ENCODE measurements at places on chromosomes 4 and X. TPM values are rescaled to one million over a fixed set of nuclear protein-coding genes. Genes with fewer than 3 reads are reported as not detected.

- DNase-seq = no peak
These were observed 130.9 kb upstream of the TET2 start for GRCh38 chr4:105015750-105016149.

DNA sequence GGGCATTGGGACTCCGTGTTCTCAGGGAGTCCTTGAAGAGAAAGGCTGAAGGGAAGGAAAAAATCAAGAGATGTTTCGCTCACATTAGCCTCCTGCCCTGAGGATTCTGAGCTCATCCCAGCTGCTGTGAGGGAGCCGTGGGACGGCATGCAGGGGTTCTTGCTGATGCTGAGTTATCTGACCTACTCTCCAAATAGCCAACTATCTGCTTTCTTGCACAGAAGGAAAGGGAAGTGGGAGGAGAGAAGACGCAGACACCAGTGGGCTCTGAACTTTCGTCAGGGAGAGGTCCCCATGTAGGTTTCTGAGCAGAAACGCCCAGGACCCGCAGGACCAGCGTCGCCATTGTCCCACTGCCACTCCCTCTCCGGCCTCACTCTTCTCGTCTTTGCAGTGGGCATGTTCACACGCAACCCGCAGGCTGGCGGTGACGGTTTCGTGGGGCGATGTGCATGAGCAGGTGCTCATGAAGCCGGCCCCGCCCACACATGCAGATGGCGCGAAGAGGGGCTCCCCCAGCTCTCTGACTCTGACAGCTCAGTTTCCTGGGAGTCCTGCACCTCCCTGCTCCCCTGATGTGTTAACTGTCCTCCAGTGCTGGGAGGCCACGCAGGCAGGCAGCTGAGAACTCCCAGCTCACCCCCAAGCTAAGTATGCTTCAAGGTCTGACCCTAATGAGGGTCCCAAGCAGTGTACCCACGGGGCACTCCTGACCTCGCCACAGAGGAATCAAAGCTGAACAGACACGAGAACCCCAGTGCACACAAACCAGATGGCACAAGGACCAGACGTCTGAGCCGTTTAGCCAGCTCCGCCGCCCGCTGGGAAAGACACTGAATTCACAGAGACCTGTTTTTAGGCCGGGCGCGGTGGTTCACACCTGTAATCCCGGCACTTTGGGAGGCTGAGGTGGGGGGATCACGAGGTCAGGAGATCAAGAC lies 13.6 kb upstream of the ABLIM2 start:
- no peak for DNase-seq

- no peak for DNase-seq
These were observed 46.6 kb upstream of the MAMLD1 start for GRCh38 chrX:150316564-150316963.

DNA sequence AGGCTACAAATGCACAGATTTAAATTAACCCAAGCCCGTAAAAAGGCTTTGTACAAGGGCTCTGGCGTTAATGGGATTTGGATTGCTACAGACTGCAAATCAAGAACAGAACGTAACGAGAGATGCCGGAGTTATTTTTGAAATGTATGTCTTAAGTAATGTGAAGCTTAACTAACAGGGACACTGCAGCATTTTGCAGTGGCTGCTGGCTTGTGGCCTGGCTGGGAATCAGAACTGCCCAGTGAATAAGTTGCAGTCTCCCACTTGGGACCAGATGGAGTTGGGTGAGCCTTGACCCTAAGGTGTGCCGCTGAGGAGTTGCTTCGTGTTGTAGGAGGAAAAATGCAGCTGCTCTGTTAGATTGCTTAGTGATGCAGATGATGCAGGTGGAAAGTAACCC lies 318.4 kb downstream of the DHX15 start:
- no peak for DNase-seq

GRCh38 chr4:76991161-76991660 lies 41.7 kb downstream of the SEPTIN11 start:
- no peak for DNase-seq

GRCh38 chrX:69615342-69615741 lies 571 bp upstream of the EDA start:
- no peak for DNase-seq

DNA sequence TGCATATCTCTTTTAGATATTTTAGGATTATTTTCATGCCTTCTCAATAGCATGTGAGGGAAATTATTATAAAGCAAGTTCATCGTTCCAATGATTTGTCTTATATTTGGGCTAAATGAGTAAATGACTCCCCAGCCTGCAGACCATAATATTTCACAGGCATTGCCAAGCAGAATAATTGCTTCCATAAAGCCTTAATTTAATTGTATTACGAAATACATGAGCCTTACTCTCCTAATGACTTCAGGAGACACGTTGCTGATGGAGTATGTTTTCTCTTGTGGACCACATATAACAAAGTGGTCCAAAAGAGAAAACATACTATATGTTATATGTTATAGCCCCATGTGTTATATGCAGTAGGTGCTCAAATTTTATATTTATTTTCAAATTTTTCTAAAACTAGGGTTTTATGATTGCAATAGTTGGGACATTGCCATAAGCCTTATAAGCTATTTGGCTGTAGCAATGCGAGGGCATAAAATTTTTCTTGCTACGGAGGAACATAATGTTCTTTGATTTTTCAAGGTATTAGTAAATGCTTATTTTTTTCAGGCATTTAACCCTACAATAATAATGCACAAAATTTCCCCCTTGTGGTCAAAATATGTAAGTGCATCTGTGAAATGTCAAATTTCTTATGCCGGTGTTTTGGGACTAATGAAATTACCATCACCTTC lies 26.2 kb upstream of the TMPRSS11D start:
- DNase-seq = no peak

DNA sequence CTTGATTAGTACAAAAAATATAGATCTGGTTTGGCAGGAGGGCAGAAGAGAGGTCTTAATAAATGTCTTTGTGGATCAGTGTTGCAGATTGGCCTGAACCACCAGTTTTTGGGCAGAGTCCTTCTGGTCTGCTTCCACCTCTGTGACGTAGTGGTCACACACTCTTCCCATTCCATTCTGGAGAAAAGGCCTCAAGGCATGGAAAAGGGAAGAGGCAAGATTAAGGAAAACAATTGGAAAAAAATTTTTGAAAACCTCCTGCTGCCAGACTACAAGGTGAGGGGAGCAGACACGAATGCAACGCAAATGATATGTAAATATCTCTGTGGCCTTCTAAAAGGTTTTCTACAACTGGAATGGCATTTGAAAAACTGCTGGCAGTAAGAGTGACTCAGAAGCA lies 24.3 kb upstream of the FAM47C start:
- no peak for DNase-seq

GRCh38 chrX:77572322-77572721 lies 125.1 kb downstream of the FGF16 start:
- no peak for DNase-seq

DNA sequence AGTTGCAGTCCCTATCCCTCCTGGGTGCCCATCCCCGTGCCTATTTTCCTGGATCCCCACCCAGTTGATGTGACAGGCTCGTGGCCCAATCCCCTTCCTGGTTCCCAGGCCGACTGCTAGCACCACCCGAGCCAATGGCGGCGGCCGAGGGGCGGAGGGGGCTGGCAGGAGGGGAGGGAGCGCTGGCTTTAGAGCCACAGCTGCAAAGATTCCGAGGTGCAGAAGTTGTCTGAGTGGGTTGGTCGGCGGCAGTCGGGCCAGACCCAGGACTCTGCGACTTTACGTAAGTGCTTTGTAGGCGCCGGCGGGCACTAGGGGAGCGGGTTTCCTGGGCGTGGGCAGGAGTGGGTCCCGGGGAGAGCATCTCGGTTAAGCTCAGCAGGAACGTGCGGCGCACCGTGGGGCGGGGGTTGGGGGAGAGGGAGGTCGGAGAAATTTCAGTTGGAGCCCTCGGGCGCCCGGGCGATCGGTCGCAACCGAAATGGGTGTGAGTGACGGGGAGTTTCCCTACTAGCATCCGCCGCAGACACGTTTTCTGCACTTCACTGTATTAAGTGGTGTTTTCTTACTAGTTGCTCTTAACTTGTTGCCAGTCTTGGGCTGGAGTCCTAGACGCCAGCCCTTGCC lies at the start of gene PLS3:
PLS3 (plus strand) TSS at position 197 of the 627 bp plus-strand sequence. CDS start 49,077 bp downstream, outside the sequence.
- peak; percentile 90 for DNase-seq

DNA sequence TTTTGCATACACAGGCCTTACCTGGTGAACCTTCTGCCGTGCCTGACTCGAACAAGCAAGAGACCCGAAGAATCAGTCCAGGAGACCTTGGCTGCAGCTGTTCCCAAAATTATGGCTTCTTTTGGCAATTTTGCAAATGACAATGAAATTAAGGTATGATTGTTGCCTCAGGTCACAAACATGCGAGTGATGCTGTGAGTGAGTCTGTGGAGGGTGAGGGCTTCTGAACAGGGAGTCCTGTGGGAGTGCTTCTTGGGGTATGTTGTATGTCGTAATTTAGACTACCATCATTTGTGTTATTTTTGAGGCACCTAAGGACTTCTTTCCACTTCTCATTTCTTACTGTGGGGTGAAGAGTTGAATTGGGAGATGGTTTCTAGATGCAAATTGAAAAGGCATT lies 32.8 kb downstream of the HTT start:
- DNase-seq = no peak

GRCh38 chr4:182216005-182216404 lies 27.2 kb upstream of the TENM3 start:
- no peak for DNase-seq

DNA sequence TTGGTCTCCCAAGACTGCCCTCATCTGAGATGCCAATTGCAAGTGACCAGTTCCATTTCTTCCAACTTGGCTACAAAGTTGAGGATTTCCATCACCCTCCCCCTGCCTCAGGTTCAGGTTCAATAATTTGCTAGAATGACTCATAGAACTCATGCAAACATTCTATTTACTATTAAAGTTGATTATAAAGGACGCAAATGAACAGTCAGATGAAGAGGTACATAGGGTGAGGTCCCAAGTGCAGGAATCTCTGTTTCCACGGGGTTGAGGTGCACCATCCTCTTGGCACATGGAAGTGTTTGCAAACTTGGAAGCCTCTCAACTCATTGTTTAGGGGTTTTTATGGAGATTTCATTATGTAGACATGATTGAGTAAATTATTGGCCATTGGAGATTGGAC lies 41.0 kb downstream of the FGFBP1 start:
- no peak for DNase-seq

GRCh38 chrX:111372086-111372485 lies 39.9 kb downstream of the DCX start:
- DNase-seq = no peak

- DNase-seq = peak; percentile 79
These were observed 3.1 kb upstream of the TCEANC start for GRCh38 chrX:13649838-13650237.

EGF gene
- 5.1 TPM for polyA plus RNA-seq

MAGEA4 gene
- not detected for polyA plus RNA-seq

ETFDH gene
- polyA plus RNA-seq = 26.4 TPM

EREG gene
- 0.24 TPM for polyA plus RNA-seq

BMP3 gene
- polyA plus RNA-seq = 0.70 TPM

YY2 gene
- 1.9 TPM for polyA plus RNA-seq

LRCH2 gene
- polyA plus RNA-seq = 4.8 TPM

HNRNPD gene
- 337 TPM for polyA plus RNA-seq

ARHGEF38 gene
- polyA plus RNA-seq = 2.0 TPM

MGARP gene
- 0.13 TPM for polyA plus RNA-seq

FAM199X gene
- polyA plus RNA-seq = 17.7 TPM

GAGE1 gene
- polyA plus RNA-seq = not detected

GCNA gene
- 3.0 TPM for polyA plus RNA-seq

FAM90A26 gene
- polyA plus RNA-seq = not detected

All from muscle of back (tissue), 13 donors.